ENCODE measurements at places on chromosomes 11 and 22.

DNA sequence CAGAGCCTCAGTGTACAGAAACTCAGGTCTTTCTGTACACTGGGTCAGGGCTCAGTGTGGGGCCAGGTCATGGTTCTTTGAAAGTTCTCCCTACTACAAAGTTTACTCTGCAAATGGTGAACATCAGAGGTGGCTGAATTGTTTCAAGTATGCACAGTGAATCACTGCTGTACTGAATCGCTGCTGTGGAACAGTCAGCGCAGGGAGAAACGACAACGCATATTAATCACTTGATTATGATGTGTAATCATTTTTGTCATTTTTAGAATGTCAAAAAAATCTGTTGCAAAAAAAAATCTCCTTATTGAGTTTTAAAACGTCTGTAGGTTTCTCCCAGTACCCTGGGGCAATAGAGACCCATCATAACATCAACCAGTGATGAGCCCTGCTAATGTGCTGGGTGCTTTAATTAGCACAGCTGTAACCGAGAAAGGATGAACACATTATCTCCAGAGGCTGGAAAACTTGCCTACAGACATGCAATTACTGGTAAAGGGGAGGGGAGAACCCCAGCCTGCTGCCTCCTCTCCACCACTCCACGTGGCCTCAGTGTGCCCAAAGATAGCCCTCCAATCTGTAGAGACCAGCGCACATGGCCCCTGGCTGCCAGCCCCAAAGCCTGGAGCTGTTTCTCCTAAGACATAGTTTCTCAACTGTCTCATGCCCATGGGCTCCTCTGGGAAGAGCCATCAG lies 12.8 kb downstream of the ARRB1 start:
- no peak for DNase-seq

GRCh38 chr22:23537416-23537815 lies 42.7 kb downstream of the IGLL1 start:
- no peak for DNase-seq

DNA sequence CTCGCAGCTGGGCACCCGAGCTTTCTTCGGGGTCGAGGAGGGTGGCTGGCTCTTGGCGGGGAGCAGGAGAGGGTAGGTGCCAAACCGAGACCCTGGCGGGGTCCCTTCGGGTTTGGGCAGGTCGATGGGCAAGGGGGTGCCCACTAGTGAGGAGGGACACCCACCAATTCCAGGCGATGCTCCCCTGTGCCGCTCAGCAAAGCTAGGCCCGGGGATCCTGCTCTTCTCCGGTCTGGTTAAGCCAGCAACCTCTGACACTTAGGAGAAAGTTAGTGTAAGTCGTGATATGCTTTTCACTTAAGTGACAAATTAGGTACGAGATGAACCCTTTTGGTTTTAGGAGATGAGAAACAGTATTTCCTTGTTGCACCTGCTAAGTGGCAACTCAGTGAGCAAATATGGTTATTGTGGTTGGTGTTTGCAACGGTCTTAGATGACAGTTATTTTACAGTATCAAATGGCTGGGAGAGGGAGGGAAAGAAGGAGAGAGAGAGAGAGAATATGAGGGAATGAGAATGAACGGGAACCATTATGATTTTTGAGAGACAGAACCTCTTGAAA lies 565 bp downstream of the NUCB2 start:
- DNase-seq: no peak

DNA sequence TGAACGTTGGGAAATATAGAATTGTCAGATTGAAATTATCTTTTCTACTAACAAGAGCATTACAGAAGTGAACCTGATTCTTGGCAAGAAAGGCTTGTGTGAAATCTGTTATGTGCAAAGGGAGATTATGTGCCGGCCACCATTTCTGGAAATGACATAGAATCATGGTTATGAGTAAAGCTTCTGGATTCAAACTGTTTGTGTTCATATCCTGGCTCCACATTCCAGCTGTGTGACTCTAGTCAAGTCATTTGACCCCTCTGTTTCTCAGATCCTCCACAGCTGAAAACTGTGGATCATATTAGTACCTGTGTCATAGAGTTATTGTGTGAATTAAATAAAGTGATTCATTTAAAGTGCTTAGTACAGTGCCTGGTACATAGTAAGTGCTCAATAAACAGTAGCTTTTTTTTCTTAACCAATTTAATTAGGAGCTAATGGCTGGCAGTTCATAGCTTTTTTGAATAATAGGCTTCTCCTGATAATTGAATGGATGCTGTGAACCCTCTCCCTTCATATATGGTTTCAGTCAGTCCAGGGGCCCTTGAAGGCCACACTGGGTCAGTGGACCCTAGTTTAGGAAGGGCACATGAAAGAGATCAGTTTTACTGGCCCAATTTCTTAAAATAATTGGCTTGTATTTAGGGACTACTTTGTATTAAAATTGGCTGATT lies 34.6 kb downstream of the EHF start:
- no peak for DNase-seq

- DNase-seq: no peak
Observed at GRCh38 chr11:69649576-69649900, 8.6 kb downstream of the CCND1 start.

DNA sequence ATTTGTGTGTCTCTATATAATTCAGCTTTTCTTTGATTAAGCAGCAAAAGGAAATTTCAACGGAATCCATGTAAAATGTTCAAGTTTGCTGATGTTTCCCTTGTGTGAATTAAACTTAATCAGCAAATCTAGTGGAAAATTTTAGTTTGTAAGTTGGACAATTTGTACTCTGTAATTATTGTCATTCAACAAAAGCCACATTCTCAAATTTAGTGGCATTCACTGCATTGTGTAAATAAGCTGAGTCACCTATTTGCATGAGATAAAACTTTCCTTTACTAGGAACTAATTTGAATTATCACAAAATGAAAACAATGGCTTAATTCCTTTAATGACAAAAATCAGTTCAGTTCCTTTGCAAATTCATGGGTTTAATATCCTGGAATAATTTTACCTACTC lies 784.2 kb upstream of the CCDC179 start:
- DNase-seq: no peak
